Cerebellar cortex (tissue), 1 donor: ENCODE measurements at places on chromosomes 2 and 18.
A peak's percentile ranks its signal among the peaks of the same experiment; 100 is the strongest.

GRCh38 chr18:42229211-42230210 is 274.5 kb downstream of the PIK3C3 start:
- peak; percentile 53 for DNase-seq

DNA sequence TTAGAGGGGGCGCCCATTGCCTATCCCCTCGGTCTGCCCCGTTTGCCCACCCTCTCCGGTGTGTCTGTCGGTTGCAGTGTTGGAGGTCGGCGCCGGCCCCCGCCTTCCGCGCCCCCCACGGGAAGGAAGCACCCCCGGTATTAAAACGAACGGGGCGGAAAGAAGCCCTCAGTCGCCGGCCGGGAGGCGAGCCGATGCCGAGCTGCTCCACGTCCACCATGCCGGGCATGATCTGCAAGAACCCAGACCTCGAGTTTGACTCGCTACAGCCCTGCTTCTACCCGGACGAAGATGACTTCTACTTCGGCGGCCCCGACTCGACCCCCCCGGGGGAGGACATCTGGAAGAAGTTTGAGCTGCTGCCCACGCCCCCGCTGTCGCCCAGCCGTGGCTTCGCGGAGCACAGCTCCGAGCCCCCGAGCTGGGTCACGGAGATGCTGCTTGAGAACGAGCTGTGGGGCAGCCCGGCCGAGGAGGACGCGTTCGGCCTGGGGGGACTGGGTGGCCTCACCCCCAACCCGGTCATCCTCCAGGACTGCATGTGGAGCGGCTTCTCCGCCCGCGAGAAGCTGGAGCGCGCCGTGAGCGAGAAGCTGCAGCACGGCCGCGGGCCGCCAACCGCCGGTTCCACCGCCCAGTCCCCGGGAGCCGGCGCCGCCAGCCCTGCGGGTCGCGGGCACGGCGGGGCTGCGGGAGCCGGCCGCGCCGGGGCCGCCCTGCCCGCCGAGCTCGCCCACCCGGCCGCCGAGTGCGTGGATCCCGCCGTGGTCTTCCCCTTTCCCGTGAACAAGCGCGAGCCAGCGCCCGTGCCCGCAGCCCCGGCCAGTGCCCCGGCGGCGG is 1.7 kb downstream of the MYCN start:
- no peak for DNase-seq

DNA sequence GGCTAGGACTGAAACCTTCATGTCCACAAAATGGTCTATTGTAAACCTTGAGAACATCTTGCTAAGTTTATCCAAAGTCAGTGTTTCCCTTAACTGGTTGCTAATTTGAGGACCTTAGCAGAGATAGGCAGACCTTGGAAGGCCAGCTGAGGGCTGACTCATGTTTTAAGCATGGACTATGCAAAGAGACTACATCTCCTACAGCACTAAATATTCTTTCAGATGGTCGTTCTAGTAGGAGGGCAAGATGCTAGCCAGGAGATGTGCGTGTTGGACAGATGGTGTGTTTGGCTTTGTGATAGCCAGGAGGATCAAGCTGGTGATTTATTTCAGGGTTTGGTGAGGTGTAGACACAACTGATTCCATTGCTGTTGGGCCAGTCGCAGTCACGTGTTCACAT is 75.8 kb downstream of the NRP2 start:
- DNase-seq: peak; percentile 60

DNA sequence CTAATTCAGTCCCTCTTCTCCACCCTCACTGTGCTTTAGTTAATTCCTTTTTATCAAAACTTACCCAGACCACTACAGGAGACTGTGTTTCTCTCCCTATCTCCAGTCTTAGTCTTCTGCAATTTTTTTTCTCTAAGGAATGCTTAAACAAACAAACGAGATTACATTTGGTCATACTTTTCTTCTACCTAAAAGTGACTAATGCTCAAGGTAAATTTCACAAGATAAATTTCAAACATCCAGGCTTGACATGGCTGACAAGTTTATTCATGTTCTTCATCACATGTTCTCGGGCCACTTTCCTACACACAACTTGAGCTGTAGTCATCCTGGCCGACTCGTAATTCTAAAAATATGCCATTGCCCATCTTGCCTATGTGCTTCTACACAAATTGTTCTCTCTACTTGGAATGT is 23.2 kb upstream of the ACSL3 start:
- DNase-seq: no peak
